ENCODE measurements at places on chromosomes 11 and 22. TPM values are rescaled to one million over a fixed set of nuclear protein-coding genes. Genes with fewer than 3 reads are reported as not detected.

DNA sequence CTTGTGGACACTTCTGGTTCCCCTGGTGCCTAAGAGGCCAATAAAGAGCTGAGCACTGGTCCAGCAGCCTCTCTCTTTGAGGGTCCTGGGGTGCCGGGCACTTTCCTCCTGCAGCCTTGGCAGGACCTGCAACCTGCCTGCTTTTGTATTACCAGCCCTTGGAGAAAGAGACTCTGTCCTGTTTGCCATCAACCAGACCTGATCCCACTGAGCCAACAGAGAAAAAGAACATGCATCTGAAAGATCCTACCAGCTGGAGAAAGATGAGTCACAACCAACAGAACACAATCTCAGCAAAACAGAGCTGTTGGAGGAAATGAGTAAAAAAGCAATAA lies 321.0 kb downstream of the DDX10 start:
- DNase-seq: no peak

GRCh38 chr22:22442928-22443709 lies 65.4 kb downstream of the ZNF280B start:
- no peak for DNase-seq

- DNase-seq: peak; percentile 46
Measured at GRCh38 chr11:47863189-47863897, 15.2 kb upstream of the NUP160 start.

GRCh38 chr22:26642465-26643417 lies 14.6 kb upstream of the MIAT start:
- no peak for DNase-seq

GRCh38 chr11:17801166-17801565 lies 66.6 kb downstream of the KCNC1 start:
- DNase-seq: no peak

- DNase-seq: peak; percentile 73
Measured at GRCh38 chr22:35894937-35895708, 133.5 kb downstream of the RBFOX2 start.

- DNase-seq: no peak
Measured at GRCh38 chr22:29937940-29938693, 55.1 kb downstream of the MTMR3 start.

DNA sequence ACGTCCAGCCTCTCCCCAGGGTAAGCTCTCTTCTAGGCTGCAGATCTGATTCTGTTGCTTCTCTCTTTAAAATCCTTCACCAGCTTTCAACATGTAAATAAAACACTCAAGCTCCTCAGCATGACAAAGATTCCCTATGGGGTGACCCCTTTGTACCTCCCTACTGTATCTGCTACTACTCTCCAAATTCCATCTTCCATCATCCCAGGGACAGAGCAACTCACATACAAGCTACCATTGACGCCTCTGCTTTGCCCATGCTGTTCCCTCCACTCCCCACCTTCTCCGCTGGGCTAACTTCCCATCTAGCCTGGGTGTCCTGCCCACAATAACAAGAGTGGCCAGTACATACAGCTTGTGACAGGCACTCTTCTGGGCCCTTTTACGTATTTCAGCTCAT lies 207.5 kb upstream of the ZBED5 start:
- DNase-seq: no peak

DNA sequence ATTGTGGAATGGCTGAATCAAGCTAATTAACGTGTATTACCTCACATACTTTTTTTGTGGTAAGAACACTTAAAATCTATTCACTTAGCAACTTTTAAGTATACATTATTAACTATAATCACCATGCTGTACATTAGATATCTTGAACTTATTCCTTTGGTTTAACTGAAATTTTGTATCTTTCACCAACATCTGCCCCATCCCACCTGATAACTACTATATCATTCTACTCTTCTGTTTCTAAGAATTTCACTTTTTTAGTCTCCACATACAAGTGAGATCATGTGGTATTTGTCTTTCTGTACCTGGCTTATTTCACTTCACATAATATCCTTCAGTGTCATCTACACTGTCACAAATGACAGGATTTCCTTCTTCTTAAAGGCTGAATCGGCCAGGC lies 17.1 kb upstream of the VWA5A start:
- DNase-seq: no peak

- no peak for DNase-seq
Measured at GRCh38 chr11:85679576-85679975, 6.4 kb downstream of the CCDC89 start.

DNA sequence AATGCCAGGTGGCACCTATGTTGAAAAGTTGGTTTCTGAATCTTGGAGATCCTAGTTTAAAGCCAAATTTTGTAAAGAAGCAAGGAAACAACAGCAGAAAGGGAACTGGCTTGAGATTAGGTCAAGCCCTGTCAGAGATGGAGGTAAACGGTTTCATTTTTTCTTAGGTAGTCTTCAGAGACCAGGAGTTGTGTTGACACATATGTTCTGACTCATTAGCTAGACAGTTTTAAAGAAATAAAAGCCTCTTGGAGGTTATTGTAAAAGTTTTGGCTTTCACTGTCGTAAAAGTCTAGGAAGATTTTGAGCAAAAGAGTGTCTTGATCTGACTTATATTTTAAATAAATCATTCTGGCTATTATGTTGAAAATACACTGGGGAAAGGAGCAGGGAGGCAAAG lies 151.5 kb upstream of the CTSC start:
- no peak for DNase-seq

GRCh38 chr11:121610706-121611105 lies 157.9 kb upstream of the SORL1-AS1 start:
- DNase-seq: no peak

GRCh38 chr11:118277312-118277711 lies 13.2 kb upstream of the MPZL2 start:
- no peak for DNase-seq

Gene NOL12
- 13.5 TPM for polyA plus RNA-seq

Gene KRTAP5-9
- polyA plus RNA-seq: 0.34 TPM

Gene LDHA
- polyA plus RNA-seq: not detected

Gene MS4A15
- not detected for polyA plus RNA-seq

Gene NLRP14
- not detected for polyA plus RNA-seq

Gene PTGDR2
- polyA plus RNA-seq: 0.75 TPM

Gene LRRC4C
- polyA plus RNA-seq: 2.0 TPM

Gene SELENOH
- polyA plus RNA-seq: 68.8 TPM

Gene MUC6
- 0.54 TPM for polyA plus RNA-seq

Gene ZBTB16
- not detected for polyA plus RNA-seq

Gene FGF4
- polyA plus RNA-seq: 7.0 TPM

Gene FAM227A
- 1.4 TPM for polyA plus RNA-seq

Gene SYT13
- 0.71 TPM for polyA plus RNA-seq

Gene OR8B12
- polyA plus RNA-seq: not detected
